ENCODE measurements at places on chromosomes 1 and 21.

DNA sequence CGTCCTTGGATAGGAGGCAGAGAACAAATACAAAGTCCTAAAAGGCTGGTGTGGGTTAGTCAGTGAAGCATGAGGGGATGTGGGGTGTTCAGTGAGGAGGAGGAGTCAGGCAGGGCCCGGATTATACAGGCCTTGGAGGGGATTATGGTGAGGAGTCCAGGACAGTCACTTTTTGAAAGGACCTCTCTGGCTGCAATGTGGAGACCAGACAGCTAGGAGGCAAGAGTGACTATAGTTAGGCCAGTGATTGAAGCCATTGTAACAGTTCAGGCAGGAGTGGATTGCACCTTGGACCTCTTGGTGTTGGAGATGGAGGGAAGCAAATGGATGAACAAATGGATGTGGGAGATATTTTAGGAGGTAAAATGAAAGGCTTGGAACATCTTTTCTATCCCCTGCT, 115.8 kb downstream of the C1orf94 start:
- no peak for DNase-seq

GRCh38 chr1:16019644-16020277, 1.9 kb upstream of the HSPB7 start:
- DNase-seq: no peak

DNA sequence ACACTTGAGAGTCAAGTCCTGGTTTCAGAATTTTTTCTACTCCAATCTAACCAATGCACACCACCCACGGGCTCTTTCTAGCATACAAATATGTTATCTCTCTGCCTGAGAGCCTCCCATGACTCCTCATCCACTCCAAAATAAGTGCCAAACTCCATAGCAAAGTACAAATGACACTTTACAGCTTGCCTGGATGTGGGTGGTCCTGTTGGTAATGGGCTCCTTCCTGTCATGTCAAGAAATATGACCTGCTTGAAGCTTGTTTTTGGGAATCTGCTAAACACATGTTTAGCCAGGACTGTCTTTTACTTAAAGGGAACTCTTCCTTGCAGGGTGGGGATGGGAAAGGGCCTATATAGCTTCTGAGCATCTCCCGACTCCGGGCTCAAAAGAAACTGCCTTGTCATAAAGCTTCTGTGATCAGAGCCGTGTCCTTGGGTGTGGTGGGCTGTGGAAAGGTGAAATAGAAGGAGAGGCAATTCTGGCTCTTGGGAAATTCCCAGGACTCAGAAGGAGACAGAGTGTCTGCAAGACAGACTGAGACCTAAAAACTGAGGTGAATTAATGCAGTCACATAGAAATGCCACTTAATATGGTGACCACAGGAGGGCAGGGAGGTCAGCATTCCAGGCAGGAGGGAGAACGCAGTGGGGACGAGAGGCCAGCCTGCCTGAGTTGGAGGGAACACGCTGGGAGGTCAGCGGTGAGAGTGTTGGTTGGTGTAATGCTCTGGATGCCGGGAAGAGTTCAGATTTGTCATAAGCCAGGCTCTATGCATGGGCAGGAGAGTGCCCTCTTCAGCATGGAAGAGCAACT, 6.1 kb upstream of the IGFN1 start:
- DNase-seq: no peak

GRCh38 chr1:96558635-96559034, 162.9 kb upstream of the PTBP2 start:
- DNase-seq: no peak

DNA sequence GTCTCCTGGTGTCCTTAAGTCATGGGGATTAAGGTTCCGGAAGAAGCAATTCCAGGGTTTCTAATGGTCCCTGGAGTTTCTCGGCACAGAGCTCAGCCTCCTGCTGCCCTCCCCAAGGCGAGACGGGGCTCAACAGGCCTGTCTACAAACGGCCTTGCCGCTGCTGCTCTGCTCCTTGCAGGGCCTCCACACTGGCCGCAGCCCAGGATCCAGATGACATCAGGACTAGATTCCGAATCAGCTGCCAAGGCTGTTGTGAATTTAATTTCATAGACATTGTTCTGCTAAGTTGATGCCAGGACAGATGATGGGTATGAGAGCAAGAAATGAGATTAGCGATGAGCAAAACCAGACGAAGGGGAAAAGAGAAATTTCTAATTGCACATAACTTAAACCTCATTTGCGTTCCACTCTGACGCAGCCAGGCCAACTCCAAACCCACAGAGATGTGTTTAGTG, 103.6 kb upstream of the BACE2 start:
- no peak for DNase-seq

DNA sequence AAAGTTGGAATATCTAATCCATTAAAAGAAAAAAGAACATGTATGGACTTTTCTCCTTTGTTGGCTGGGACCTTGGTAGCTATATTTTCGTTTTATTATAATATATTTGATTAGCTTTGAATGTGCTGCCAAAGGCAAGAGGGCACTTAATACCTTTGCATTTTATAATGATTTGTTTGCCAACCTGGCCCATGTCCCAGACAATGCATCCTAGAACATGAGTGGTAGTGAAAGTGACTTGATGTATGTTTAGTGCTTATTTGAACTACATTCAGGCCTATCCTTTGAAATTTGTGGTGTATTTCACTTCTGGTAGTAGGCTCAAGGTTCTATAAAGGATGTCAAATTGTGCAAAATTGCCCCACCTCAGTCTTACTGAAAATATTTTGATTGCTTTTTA, 25.9 kb downstream of the CACHD1 start:
- no peak for DNase-seq

GRCh38 chr1:94928293-94928939, 1.5 kb upstream of the CNN3 start:
- no peak for DNase-seq

GRCh38 chr1:34013958-34014737, 150.3 kb downstream of the HMGB4 start:
- DNase-seq: peak; percentile 6

All from inflammatory macrophage (primary cell).